ENCODE measurements at places on chromosomes 4 and X.

DNA sequence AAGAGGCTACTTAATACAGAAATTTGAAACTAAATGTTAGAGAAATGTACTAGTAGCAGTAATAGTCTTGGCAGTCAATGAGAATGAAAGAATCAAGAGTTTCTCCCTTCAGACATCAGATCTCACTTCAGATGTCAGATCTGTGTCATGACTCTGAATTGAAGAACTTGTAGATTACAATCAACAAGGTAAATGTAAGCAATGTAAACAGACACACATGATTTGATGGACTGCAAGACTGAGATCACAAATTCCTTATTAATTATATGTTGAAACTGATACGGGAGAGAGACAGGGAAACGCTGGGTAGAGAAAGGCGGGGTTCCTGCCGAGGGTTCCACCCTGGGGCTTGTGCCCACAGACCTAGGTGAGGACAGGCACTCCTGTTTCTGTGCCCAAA lies 65.5 kb upstream of the HHIP start:
- no peak for DNase-seq

- no peak for DNase-seq
These were observed 40.8 kb upstream of the GRPR start for GRCh38 chrX:16082470-16083085.

- DNase-seq = no peak
These were observed 166.3 kb upstream of the LEF1 start for GRCh38 chr4:108335081-108335480.

DNA sequence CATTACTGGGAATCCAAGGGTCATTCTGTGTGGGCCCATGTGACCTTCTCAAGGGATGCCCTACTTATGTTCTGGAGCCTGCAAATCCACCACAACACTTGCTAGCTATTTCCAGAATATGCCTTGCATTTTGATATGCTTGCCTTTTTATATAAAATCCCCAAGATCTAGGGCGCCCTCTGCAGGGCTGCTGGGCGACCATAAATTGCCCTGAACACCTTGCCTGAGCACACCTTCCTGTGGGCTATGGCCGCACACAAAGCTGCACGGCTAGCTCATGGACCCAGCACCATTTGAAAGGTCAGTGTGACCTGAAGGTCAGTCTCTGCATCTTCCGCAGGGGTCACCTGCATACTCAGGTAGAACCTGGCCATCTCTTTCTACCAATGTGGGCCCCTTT lies 311.7 kb downstream of the NLGN4X start:
- DNase-seq = no peak

- peak; percentile 66 for DNase-seq
These were observed 113.6 kb downstream of the CNKSR2 start for GRCh38 chrX:21487832-21488231.

- DNase-seq = no peak
These were observed 85.6 kb downstream of the ZNF330 start for GRCh38 chr4:141306331-141306730.

GRCh38 chrX:11480626-11481025 lies 185.1 kb downstream of the ARHGAP6 start:
- DNase-seq = peak; percentile 64

- DNase-seq = no peak
These were observed 519.1 kb downstream of the IQCM start for GRCh38 chr4:149296503-149296902.
